ENCODE measurements at places on chromosomes 6 and 20.

- no peak for DNase-seq
These were observed 84.9 kb upstream of the NRN1 start for GRCh38 chr6:6091608-6092002.

DNA sequence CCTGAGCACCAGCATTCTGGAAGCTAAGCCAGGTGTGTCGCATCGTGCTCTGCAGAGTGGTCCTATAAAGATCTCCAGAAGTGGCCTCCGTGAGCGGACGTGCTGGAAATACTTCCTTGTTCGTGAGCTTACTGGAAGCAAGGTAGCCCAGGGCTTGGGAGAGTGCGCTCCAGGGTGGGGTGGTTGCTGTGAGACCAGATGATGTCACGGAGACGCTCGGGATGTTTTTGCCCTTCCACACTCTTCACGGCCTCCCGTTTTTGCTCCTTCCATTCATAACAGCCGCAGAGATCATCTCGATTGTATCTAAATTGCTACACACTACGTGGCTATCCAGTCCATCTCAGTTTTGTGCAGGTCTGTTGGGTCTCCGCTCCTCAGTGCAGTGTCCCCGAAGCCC lies 373.4 kb downstream of the THBS2 start:
- DNase-seq, result no peak

DNA sequence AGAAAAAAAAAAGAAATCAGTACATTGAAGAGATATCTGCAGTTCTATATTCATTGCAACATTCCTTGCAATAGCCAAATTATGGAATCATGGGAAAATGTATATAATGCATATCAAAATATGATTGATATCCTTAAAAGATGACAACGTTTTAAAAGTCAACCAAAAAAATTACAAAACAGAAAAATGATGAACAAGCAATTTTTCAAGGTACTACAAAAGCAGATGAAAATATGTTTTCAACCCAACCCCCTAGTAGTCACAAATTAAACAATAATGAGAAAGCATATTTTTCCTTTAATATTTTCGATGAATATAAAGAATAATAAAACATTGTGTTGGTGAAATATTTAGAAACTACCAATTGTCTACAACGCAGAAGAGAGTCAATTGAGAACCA lies 497.6 kb downstream of the MEI4 start:
- no peak for DNase-seq

- no peak for DNase-seq
These were observed 697.2 kb upstream of the CITED2 start for GRCh38 chr6:140071601-140072062.

- DNase-seq, result no peak
These were observed 19.4 kb downstream of the NOL4L start for GRCh38 chr20:32565735-32566032.

- peak; percentile 27 for DNase-seq
These were observed 494.7 kb upstream of the MARCKS start for GRCh38 chr6:113362301-113363047.

DNA sequence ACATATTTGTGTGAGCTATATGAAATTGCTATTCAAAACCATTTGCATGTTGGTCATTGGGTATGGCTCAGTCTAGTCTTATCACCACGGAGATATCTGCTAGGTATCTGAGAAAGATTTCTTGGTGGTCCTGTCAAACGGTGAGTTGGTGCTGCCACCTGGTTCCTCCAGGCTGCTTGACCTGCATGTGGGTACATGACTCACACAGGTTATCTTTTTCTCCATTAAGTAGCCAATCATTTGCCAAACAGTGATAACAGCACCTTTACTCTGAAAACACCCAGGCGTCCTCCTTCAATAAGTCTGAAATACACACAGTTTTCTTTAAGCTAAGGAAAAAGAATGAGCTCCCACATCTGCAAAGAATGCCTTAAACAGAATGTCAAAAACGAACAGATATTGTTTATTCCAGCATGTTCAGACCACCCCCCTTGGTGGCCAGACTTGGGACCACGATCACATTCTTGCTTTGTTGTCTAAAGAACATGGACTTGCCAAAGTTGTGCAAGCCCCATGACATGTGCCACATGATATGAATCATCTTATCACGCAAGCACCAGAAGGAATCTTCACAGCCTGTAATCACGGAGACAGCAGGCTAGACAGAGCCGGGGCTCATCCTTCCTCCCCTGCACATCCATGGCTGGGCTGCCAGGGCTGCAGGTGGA lies 200.7 kb upstream of the THBS2 start:
- DNase-seq, result peak; percentile 4

DNA sequence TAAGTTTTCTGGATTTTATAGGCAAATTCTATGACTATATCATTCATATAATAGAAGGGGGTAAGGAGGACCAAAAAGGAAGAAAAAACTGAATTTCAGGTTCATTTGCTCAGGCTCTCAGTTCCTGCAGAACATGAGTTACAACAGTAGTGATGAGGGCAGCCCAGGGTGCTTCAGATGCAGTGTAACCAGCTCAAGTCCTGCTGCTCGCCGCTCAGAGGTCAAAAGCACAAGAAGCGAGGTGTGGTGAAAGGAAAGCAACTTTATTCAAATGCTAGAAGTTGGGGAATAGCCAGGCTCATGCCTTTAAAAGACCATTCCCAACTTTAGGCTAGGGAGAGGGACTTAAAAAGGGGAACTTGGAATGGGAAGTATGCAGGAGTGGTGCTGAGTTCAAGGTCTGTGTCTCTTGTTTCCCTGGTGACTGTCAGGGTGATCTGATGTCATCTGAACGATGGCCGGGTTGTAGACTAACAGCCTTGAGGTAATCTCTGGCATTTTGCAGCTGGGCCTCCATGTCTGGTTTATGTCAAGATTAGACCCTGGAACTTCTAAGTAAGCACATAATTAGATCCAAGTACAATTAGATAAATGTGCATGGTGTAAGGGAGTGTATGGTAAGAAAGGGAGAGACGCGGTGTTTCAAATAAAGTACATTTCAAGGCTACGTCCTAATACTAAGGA lies 14.5 kb upstream of the SEC63 start:
- no peak for DNase-seq

GRCh38 chr20:53050338-53050737 lies 78.2 kb downstream of the TSHZ2 start:
- DNase-seq, result no peak

GRCh38 chr20:44894959-44895358 lies 9.5 kb downstream of the YWHAB start:
- DNase-seq, result no peak

DNA sequence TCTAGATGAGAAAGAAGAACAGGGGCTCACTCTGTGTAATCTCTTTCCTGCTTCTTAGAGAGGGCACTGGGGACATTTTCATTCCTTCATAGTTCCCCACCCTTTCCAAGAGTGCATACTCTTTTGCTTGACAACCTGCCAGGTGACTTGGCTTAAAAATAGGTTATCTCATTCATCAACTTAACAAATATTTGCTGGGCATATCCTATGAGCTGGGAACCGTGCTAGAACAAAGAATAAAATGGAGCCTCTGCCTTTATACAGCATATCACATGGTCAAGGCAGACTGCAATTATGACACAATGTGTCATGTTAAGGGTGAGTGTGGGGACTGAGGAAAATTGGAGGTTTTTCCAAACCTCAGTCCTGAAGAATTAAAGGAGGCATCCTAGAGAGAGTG lies 209.8 kb upstream of the FOXA2 start:
- DNase-seq, result no peak

Data from hematopoietic multipotent progenitor cell treated with erythropoietin and hydrocortisone succinate and interleukin-3 and kit ligand, for 4 days (in vitro differentiated cells).